ENCODE measurements at places on chromosomes 5 and 9. TPM values are rescaled to one million over a fixed set of nuclear protein-coding genes. Genes with fewer than 3 reads are reported as not detected.
A peak's percentile ranks its signal among the peaks of the same experiment; 100 is the strongest.

DNA sequence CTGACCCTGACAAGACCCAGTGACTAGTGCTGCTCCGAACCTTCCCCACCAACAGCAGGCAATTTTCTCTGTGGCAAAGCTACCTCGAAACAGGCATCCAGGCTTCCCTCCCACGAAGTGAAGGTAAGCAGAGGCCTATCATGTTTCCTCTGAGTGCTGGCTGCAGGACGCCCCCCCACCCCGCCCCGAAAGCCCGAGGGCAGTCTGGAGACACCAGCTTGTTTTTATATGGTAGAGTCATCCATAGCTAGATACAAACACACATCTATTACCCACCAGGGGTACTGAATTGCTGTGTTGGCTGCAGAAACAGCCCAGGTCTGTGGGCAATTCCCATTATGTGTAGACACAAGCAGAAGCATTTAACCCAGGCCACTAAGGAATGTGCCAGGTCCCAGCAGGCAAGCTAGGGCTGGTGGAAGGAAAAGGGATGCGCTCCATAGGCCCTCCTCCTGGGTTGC, 40.4 kb downstream of the LIX1 start:
- H3K27ac ChIP-seq = peak overlapping the region; percentile 84
- no peaks in the 10 kb centered on the region for H3K27me3 ChIP-seq
- no peak overlapping the region for H3K4me3 ChIP-seq

DNA sequence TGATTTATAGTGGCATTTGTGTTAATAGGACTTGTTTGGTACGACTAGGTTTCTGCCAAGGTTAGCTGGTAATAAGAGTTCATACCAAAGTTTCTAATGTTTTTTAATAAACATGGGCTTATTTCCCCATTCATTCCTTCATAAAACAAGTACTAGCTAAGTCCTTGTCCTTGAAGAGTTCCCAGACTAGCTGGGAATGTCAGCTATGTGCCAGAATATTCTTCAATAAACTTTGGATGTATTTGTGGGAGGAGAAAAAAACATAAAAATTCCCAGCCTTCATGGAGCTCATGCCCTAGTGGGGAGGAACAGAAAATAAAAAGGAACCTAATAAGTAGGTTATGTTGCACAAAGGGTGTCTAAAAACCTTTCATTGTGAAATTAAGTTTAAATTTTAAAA, 176.9 kb downstream of the DENND1A start:
- DNase-seq = no peak
- no peaks in the 10 kb centered on the region for H3K27me3 ChIP-seq
- no peak overlapping the region for H3K4me3 ChIP-seq
- no peaks in the 10 kb centered on the region for H3K36me3 ChIP-seq
- no peak overlapping the region for H3K27ac ChIP-seq

PLCXD3 gene
- polyA plus RNA-seq = 7.9 TPM

GRCh38 chr5:21097661-21098060, 1109.7 kb upstream of the CDH18 start:
- no peak for DNase-seq
- no peaks in the 10 kb centered on the region for H3K36me3 ChIP-seq
- no peaks in the 10 kb centered on the region for H3K4me1 ChIP-seq
- H3K27ac ChIP-seq = no peak overlapping the region
- no peak overlapping the region for H3K4me3 ChIP-seq

PCDHGC3 gene
- 23.0 TPM for polyA plus RNA-seq

DNA sequence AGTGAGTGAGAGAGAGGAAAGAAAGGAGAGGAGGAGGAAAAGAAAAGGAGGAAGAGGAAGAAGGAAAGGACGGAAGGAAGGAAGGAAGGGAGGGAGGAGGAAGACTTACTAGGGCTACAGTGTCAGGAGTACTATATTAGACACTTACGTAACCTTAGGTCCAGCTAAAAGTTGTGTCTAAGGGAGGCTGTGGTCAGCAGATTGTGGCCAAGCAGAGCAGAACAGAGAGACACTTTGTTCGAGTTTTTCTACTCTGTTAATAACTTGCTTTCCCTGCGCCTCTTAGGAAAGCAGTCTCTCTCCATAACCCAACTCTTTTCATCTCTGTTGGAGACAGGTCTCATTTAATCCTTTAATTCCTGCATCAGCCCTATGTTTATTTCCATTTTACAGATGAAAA, 138.9 kb downstream of the KCNN2 start:
- H3K27me3 ChIP-seq = no peaks in the 10 kb centered on the region
- no peaks in the 10 kb centered on the region for H3K36me3 ChIP-seq
- H3K27ac ChIP-seq = no peak overlapping the region
- H3K4me1 ChIP-seq = peaks cover 8% of the 10 kb centered on the region

- H3K36me3 ChIP-seq = no peaks in the 10 kb centered on the region
- no peak overlapping the region for H3K4me3 ChIP-seq
- H3K4me1 ChIP-seq = no peaks in the 10 kb centered on the region
These were observed 657.9 kb downstream of the ACTL7B start for GRCh38 chr9:108197899-108198298.

RBM18 gene
- 16.7 TPM for polyA plus RNA-seq

- H3K4me1 ChIP-seq = no peaks in the 10 kb centered on the region
- no peak overlapping the region for H3K4me3 ChIP-seq
- no peaks in the 10 kb centered on the region for H3K27me3 ChIP-seq
- H3K36me3 ChIP-seq = no peaks in the 10 kb centered on the region
These were observed 119.8 kb downstream of the GABRG2 start for GRCh38 chr5:162187371-162187770.

- peaks cover 34% of the 10 kb centered on the region for H3K4me1 ChIP-seq
- peak; percentile 53 for DNase-seq
- H3K27ac ChIP-seq = peak overlapping the region; percentile 93
- H3K4me3 ChIP-seq = no peak overlapping the region
- H3K36me3 ChIP-seq = no peaks in the 10 kb centered on the region
These were observed 547.1 kb downstream of the CCDC171 start for GRCh38 chr9:16099732-16100536.

GRCh38 chr5:172988276-172988675, 4.7 kb downstream of the ATP6V0E1 start:
- H3K4me1 ChIP-seq = peaks cover 9% of the 10 kb centered on the region
- no peak for DNase-seq
- no peaks in the 10 kb centered on the region for H3K36me3 ChIP-seq
- H3K27me3 ChIP-seq = no peaks in the 10 kb centered on the region
- H3K27ac ChIP-seq = no peak overlapping the region

DOCK2 gene
- polyA plus RNA-seq = 6.5 TPM

DNA sequence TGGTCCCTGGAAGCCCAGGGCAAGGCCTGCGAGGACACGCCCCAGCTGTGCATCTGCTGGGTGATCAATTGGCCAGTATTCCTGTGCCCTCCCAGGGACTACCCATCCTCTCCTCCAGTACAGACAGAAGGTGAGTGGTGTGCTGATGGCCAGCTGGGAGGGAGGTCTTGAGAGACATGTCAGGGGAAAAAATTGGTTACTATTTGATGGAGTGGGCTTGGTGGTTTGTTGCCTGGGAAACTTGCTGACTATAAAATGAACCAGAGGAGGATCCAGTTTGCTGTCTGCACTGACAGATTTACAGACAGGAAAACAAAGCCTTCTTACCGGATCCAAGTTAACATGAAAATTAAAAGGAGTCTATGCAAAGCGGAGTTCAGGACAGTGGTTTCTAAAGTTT, 40.3 kb downstream of the MAP1B start:
- no peak for DNase-seq
- H3K4me3 ChIP-seq = no peak overlapping the region
- no peaks in the 10 kb centered on the region for H3K36me3 ChIP-seq
- no peaks in the 10 kb centered on the region for H3K27me3 ChIP-seq
- H3K27ac ChIP-seq = no peak overlapping the region

DNA sequence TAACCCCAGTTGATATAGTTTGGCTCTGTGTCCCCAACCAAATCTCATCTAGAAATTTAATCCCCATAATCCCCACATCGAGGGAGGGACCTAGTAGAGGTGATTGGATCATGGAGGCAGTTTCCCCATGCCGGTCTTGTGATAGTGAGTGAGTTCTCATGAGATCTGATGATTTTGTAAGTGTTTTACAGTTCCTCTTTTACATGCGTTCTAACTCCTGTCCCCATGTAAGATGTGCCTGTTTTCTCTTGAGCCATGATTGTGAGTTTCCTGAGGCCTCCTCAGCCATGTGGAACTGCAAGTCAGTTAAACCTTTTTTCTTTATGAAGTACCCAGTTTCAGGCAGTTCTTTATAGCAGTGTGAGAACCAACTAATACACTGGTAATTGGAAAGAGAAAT, 73.6 kb downstream of the CDH12 start:
- DNase-seq = no peak
- no peaks in the 10 kb centered on the region for H3K36me3 ChIP-seq
- no peak overlapping the region for H3K4me3 ChIP-seq
- H3K27ac ChIP-seq = no peak overlapping the region
- H3K4me1 ChIP-seq = no peaks in the 10 kb centered on the region

FKBP15 gene
- 10.9 TPM for polyA plus RNA-seq

DNA sequence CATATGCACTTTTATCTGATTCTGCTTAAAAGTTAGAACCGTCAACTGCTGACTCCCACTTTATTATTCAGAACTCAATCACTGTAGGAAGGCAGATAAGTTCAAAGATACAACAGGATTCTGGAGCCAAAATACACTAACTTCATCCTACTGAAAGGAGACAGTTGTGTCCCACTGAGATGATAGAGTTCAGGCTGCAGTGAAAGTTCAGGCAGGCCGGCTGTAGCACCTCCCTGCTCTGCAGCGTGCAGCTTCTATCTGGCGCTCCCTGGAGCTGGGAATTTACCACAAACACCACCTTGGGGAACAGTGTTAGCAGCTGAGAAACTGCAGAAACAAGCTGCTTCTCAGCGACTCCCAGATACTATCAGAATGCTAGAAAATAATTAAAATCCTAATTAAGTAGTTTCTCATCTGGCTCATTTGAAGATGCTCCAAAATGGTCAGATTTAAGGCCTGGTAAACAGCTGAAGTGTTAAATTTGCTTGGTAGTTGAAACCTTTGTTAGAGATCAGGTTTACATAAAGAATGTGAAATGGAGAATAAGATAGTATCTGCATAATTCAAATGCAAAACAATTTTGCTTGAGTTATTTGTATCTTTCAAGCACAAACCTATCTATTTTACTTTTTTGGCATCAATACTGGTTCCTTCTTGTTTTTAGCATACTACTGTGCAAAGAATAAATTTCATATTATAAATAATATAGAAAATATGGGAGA, 52.3 kb upstream of the CNTLN start:
- H3K27ac ChIP-seq = no peak overlapping the region
- no peaks in the 10 kb centered on the region for H3K36me3 ChIP-seq
- no peaks in the 10 kb centered on the region for H3K4me1 ChIP-seq
- peak; percentile 64 for DNase-seq

HAPLN1 gene
- 9.9 TPM for polyA plus RNA-seq

DNA sequence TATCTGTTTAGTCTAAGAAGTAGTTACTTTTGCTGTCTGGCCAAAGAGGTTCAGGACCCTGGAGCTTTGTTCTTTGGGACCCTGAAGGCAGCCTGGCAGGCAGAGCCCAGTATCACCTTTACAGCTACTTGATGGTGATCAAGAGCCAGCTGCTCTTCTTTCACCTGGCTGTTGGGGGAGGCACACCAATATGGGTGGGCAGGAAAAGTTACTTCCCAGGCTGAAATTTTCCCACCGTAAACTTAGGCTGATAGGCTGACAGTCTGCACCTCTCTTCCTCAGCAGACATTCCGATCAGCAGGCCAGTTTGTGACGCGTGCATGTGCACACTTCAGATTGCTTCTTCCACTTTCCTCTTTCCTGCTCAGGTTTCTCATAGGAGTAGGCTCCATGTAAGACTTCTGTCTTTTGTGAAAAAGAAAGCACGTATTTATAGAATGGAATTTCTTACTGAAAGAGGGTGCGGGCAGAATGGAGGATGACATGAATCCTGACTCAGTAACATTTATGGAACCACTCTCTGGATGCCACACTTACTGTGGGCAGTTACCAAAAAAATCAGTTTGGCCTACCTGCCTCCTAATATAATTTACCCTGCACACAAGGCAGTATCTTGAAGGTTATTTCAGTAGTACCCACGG, 223.9 kb upstream of the DMRT1 start:
- H3K36me3 ChIP-seq = no peaks in the 10 kb centered on the region
- no peak overlapping the region for H3K4me3 ChIP-seq
- H3K27me3 ChIP-seq = no peaks in the 10 kb centered on the region
- peaks cover 11% of the 10 kb centered on the region for H3K4me1 ChIP-seq

HRH2 gene
- 12.7 TPM for polyA plus RNA-seq

DNA sequence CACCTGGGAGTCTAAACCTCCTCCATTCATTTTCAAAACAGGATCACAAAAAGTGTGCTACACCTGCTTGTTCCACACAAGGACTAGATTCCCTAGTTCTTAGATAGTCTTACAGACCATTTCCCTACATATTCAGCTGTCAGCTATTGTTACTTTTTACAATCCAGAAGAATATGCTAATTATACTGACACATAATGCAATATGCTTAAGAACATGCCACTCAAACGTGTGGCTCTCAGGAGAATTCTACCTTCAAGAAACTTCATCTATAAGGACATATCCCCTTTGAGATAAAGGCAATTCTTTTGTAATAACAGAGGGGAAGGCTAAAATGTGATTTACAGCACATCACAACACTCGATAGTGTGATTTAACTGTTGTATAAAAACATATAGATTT, 456.1 kb upstream of the ARRDC3 start:
- DNase-seq = no peak
- no peaks in the 10 kb centered on the region for H3K27me3 ChIP-seq
- H3K4me3 ChIP-seq = no peak overlapping the region
- H3K4me1 ChIP-seq = no peaks in the 10 kb centered on the region

SLC36A2 gene
- not detected for polyA plus RNA-seq

DNA sequence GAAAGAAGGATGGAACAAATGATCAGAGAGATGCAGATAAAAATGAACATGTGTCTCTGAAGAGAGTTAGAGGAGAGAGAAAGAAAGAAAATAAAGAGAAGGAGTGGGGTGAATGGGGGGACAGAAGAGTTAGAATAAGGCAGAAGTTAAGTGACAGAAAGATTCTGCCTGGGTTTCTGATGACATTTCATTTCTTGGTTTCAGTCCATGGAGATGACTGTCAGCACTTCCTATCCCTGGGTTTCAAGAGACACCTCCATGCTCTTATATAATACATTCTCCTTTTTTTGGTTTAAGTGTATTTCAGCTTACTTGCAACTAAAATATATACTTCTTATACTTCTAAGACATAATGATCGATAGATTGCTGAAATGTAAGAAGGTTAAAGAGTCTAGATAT, 213.0 kb upstream of the IL12B start:
- H3K4me3 ChIP-seq = no peak overlapping the region
- no peaks in the 10 kb centered on the region for H3K27me3 ChIP-seq
- DNase-seq = no peak
- no peaks in the 10 kb centered on the region for H3K36me3 ChIP-seq
- no peaks in the 10 kb centered on the region for H3K4me1 ChIP-seq

GRCh38 chr5:108260117-108260857, 121.6 kb downstream of the FBXL17 start:
- peak; percentile 89 for DNase-seq
- H3K27ac ChIP-seq = peak overlapping the region; percentile 32
- H3K4me3 ChIP-seq = no peak overlapping the region
- no peaks in the 10 kb centered on the region for H3K36me3 ChIP-seq
- no peaks in the 10 kb centered on the region for H3K27me3 ChIP-seq

MZB1 gene
- polyA plus RNA-seq = 1.3 TPM

- no peak overlapping the region for H3K4me3 ChIP-seq
- no peak overlapping the region for H3K27ac ChIP-seq
- no peaks in the 10 kb centered on the region for H3K27me3 ChIP-seq
- peaks cover 13% of the 10 kb centered on the region for H3K36me3 ChIP-seq
These were observed 15.8 kb downstream of the CWC27 start for GRCh38 chr5:64784451-64785025.

SKIC3 gene
- 47.2 TPM for polyA plus RNA-seq

CEL gene
- 1.3 TPM for polyA plus RNA-seq
